ENCODE measurements at places on chromosomes 3 and 15.

DNA sequence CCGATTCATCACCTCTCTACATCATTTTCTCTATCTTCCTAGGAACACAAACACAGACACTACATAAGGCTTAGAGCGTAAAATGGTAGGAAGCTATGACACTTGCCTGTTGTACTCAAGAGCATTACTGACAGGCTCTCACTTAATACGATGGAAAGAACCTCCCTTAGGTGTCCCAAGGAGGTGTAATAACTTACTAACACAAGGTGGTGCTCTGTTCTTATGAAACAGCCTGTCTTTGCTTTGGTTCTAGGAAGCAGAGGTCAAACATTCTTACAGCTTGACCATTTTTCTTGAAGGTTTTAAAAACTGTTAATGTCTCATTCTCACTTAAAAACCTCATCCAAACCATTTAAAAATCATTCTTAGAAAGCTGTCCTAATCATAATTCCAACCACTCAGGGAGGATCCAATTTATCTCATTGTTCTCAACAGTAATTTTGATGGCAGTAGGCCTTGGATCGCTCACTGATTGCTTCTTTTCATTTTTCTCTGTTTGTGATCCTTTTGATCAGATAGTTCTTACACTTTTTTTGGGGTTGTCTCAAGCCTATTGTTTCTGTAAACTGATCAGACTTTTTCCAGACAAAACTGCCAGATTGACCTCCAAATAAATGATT is 317.8 kb upstream of the AGTR1 start:
- peak; percentile 65 for DNase-seq

- no peak for DNase-seq
Measured at GRCh38 chr3:18415167-18415566, 10.0 kb downstream of the SATB1 start.

GRCh38 chr3:165827883-165828282 is 9.3 kb downstream of the BCHE start:
- no peak for DNase-seq

GRCh38 chr3:57840473-57840872 is 84.4 kb downstream of the SLMAP start:
- no peak for DNase-seq

All from RPMI8226 (cell line).